ENCODE measurements at places on chromosomes 11 and 22.

DNA sequence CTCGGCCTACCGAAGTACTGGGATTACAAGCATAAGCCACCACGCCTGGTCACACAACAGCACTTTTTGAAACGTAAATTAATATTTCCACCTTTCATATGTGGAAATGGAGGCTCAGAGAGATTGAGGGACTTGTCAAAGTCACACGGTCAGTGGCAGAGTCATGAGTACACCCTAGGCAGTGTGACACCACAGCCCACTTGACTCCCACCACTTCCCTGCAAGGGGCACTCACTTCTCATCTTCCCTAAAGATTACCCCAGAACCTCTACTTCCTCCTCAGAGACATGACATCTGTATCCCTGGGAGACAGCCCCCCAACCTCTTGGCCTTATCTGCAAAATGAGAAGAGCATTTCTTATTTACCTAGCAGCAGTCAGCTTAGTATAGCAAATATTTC is 16.5 kb upstream of the MYOD1 start:
- DNase-seq = no peak

DNA sequence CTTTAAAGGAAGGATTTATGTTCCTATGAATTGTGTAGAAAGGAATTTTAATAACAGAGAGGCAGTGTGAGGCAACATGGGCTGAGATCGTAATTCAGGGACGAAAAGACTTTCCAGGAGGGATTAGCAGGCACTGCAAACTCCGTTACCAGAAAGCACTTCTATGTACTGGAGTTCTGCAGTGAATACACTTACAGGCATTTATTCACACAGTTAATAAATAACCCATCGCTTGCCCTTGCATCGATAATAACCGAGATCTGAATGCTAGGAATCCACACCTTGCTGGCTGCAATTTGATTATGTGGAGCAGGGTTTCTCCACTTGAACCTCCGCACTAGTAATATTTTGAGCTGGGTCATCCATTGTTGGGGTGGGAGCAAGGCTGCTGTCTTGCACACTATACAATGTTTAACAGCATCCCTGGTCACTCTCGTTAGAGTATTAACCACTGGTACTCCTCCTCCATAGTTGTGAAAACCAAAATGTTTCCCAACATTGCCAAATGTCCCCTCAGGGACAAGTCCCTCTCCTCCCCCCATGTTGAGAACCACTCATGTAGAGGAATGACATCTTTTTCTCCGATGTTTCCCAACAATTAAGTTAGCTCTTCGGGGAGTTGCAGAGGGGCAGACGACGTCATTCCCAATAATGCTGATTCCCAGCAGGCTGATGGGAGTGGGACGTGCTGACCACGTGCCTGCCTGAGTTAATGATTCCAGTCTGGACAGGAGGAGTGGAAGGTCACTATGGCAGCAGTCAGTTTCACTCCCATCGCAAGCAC is 99.5 kb downstream of the SNX19 start:
- DNase-seq = no peak

DNA sequence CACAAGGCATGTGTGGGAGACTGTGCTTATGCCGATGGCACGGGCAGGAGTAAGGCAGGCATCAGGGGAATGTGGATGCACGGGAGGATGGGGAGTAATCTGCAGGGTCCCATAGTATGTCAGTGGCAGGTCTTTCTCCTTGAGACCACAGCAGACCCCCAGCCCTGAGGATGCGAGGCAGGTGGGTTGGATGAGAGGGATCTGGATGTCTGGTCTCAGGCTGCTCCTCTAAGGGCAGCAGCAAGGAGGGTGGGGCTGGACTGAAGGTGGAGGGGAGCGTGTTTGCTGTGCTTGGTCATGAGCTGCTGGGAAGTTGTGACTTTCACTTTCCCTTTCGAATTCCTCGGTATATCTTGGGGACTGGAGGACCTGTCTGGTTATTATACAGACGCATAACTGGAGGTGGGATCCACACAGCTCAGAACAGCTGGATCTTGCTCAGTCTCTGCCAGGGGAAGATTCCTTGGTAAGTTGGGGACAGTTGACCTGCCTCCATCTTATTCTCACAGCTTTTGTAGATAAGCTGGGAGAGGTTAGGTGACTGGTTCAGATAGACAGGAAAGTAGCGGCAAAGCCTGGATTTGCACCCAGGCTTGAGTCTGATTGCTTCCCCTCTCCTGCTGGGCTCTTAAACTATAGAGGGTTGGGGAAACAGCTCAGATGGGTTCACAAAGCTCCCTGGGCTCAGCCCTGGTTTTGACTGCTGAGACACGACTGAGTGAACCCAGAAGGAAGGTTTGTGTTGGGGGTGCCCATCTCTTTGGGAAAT is at the start of gene APOL1:
APOL1 (plus strand) TSS at position 380 of the 769 bp plus-strand sequence. CDS start 1,823 bp downstream, outside the sequence.
- DNase-seq = no peak

- no peak for DNase-seq
Measured at GRCh38 chr11:118939953-118940598, 14.3 kb upstream of the BCL9L start.

- DNase-seq = no peak
Measured at GRCh38 chr11:24422376-24422775, 74.5 kb upstream of the LUZP2 start.

GRCh38 chr11:35142481-35143075 is 3.6 kb downstream of the CD44 start:
- no peak for DNase-seq

GRCh38 chr11:75313513-75314272 is 37.8 kb downstream of the ARRB1 start:
- DNase-seq = no peak

DNA sequence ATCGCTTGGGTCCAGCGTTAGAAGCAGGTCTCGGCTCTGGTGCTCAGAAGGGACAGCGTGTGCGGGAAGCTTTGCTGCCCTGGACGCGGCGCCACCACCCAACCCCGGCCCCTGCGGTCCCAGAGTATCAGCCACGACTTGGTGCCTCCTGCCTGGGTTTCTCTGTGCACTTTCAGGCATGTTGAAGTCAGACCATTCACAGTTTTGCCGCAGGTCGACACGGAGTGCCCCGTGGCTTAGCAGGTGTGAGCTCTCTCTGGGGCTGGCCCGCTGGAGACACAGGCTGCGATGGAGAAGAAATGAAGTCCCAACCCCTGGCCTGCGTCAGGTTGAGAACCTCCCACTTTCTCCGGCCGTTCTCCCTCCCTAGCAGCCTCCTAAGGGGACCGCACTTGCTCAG is 494.5 kb downstream of the BRD1 start:
- no peak for DNase-seq

DNA sequence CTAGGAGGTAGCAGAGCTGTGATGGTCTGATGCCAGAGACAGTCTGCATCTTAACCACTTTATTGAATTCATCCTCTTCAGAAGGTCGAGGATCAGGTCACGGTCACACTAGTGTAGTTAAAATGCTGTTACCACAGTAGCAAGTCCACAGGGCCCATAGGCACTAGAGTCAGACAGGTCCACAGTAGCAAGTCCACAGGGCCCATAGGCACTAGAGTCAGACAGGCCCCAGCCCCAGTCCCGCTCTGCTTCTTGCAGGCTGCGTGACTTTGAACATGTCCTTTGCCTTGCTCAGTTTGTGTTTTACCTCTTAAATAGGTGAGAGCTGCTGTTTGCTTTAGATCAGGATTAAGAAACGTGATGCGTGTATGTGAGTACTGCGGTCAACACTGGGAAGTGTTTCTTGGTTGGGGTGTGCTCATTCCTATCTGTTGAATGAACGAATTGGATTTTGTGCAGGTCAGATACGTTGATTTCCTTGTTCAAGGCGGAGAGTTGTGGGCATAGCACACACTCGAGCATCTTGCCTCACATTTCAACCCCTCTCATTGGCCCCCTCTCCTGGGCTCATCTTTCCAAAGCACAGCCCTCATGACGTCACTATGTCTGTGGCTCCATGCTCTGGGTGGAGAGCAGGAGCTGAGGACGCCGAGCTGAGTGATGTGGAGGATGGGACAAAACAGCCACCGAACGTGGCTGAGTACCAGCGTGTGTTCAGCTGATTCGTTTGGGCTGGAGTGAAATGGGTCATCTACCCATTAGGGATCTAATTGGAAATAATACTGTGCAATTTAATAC is 191.7 kb downstream of the TBC1D22A start:
- no peak for DNase-seq

- DNase-seq = no peak
Measured at GRCh38 chr11:134802116-134802515, 390.1 kb upstream of the B3GAT1 start.

DNA sequence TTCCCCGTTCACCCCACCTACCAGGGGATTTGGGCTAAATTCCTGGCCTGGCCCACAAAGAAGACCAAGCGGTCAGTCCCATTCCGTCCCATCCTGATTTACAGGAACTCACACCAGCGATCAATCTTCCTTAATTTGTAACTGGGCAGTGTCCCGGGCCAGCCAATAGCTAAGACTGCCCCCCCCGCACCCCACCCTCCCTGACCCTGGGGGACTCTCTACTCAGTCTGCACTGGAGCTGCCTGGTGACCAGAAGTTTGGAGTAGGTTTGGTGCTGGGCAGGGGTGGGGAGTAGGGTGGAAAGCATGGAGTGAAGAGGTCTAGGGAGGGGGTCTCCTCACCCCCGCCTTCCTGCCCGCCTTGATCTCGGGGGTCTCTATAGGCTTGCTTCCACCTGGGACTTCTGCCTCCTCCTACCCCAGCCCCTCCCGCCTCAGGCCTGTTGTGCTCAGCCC is at the start of gene SERPING1:
SERPING1 (plus strand) TSS at position 225 of the 455 bp plus-strand sequence. CDS start 586 bp downstream, outside the sequence.
- no peak for DNase-seq

GRCh38 chr22:39132871-39133524 is 19.5 kb downstream of the CBX7 start:
- DNase-seq = no peak

DNA sequence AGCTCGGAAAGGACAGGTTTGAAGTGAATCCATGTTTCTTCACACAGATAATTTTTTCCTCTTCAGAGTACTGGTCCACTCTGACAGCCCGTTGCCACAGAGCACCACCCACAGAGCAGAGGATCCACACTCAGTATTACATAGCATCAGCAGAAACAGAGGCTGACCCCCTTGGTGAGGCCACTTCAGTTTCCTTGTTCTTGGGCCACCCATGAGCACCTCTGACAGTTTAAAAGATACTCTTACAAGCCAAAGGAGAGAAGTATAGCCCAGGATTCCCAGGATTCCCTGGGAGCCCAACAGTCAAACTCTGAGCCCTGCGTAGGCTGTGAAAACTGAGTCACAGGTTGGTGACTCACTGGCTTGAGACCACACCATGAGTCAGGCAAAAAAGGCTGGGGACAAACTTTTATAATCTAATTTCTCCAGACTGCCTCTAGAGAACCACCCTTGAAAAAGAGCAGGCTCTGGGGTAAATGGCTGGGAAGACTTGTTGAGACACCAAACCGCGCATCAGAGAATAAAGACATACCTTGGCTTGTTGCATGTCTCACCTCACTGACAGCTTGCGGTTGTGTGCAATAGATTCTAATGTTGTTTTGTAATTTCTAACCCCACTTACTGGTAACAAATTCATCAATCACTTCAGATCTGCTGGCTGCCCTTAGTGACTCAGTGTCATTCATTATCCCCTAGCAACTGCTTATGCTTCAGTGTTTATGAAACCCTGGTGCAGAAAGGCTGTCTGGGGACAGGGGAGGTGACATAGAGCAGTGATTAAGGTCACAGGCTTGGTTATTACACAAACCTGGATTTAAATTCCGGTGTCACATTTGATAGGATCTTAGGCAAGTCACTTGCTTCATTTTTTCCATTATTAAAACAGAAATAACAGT is 56.9 kb upstream of the PRSS23 start:
- no peak for DNase-seq

DNA sequence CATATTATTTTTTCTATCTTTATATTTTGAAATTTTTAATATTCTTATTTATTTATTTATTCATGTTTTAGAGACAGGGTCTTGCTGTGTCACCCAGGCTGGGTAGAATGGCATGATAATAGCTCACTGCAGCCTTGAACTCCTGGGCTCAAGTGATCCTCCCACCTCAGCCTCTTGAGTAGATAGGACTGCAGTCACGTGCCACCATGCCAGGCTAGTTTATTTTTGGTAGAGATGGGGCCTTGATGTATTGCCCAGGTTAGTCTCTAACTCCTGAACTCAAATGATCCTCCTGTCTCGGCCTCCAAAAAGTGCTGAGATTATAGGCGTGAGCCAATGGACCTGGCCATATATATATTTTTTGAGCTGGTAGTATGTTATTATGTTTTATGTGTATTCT is 2.4 kb upstream of the SPDYC start:
- no peak for DNase-seq

- no peak for DNase-seq
Measured at GRCh38 chr11:68271023-68271780, 571 bp downstream of the C11orf24 start.
